ENCODE measurements at places on chromosomes 6 and 20.

GRCh38 chr20:24825591-24825990 is 123.5 kb upstream of the CST7 start:
- DNase-seq, result no peak

GRCh38 chr6:1105833-1106400 is 206.0 kb upstream of the FOXQ1 start:
- no peak for DNase-seq

- DNase-seq, result no peak
Measured at GRCh38 chr6:6293317-6293716, 27.1 kb downstream of the F13A1 start.

- no peak for DNase-seq
Measured at GRCh38 chr6:41502566-41502916, 43.6 kb upstream of the FOXP4 start.
